GM13977 (cell line): ENCODE measurements at places on chromosomes 3 and 15.

DNA sequence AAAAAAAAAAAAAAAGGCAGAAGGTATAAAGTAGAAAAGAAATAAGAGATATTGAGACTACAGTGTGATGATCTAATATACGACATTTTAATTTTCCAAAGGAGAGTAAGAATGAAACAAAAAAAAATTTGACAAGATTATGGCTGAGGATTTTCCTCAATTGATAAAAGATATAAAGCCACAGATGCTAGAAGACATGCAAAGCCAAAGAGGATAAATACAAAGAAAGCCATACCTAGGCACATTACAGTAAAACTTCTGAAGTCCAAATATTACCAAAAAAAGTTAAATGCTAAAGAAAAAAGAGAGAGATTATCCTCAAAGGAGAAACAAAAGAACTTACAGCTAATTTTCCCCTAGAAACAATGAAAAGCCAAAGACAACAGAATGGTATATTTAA, 20.3 kb upstream of the SUSD5 start:
- DNase-seq = no peak

DNA sequence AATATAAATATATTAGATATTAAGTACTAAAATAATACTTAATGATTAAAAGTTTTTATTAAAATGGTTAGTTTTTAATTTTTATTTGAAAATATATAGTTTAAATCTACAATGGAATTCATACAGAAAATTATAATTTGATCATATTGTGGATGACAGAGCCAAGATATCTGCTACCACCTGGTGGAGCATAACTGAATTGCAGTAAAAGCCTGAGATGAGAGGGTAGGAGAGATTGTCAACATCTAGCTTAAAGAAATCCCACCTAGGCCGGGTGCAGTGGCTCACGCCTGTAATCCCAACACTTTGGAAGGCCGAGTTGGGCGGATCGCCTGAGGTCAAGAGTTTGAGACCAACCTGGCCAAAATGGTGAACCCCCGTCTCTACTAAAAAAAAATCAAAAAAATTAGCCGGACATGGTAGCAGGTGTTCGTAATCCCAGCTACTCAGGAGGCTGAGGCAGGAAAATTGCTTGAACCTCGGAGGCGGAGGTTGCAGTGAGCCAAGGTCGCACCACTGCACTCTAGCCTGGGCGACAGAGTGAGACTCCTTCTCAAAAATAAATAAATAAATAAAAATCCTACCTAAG, 25.1 kb upstream of the CSTA start:
- DNase-seq = no peak

DNA sequence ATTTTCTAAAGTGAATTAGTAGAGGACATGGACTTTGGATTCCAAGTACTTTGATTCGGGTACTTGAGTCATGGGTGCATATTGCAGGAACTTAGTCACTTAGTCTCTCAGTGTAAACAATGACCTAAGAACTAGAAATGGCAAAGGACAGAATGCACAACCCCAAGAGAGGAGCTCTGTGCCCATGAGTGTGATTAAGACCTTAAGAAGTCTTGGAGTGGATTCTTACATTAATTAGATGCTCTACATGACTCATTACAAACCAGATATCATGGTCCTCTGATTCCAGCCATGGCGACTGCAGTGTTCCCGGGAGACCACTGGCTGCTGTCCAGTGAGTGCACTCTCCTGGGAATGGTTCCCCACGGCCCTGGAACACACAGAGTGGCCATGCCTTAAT, 251.5 kb downstream of the GABRG3 start:
- no peak for DNase-seq

GRCh38 chr3:188918093-188918492, 253.7 kb upstream of the TPRG1 start:
- DNase-seq = no peak

DNA sequence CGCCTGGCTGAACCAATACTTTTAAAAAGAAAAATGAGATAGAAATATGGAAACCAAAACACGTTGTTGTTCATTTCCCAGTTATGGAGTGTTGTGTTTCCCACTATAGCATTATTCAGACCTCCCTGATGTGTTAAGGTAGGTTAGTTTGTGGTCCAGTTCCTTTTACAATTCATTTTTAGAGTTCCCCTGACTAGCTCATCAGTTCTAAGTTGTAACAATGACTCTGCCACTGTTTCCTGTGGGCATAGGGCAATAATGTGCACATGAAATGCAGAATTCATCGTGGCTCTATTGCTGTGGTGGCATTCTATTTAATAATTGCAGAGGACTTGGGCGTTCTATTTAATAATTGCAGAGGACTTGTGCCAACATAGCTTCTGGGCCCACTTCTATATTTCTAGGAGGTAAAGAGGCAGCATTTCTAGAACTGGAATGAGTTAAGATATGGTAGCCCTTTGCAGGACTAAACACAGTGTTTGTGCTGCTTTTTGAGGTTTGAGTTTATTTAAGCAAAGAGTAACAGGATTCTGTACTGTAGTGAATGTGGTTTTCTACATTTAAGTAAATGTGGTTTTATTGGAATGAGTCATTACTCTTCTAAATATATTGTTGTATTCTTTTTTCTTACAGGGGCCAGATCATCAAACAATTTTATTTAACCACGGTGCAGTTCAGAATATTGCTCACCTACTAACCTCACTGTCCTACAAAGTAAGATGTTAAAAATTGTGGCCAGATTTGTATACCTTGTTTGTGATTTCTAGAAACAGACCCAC, 47.5 kb downstream of the ARMC8 start:
- peak; percentile 11 for DNase-seq

GRCh38 chr15:81301815-81302399, 22.0 kb downstream of the STARD5 start:
- no peak for DNase-seq

DNA sequence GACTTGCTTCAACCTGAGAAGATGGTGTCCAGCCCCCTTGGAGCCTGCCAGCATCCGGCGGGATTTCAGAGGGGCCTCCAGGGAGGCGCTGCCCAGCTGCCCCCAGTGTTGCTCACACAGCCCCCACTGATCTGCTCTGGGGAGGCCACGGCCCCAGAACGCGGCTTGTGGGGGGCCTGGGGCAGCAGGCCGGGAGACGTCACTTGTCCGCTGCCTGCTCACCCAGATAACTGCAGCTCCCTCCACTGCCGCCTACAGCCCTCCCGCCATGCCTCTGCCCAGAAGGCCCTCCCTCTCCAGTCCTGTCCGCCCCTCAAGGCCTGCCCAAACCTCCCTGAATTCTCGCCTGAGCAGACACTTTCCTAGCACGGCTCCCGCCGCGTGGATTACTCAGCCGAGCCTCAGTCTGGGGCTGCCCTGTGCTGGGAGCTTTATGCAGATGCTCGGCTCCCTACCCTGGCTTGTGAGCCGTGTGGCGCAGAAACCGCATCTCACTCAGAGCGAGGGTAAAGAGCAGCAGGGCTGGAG, 17.2 kb upstream of the ADIPOQ start:
- DNase-seq = no peak

GRCh38 chr15:41811432-41812195, 16.3 kb upstream of the JMJD7 start:
- peak; percentile 82 for DNase-seq

DNA sequence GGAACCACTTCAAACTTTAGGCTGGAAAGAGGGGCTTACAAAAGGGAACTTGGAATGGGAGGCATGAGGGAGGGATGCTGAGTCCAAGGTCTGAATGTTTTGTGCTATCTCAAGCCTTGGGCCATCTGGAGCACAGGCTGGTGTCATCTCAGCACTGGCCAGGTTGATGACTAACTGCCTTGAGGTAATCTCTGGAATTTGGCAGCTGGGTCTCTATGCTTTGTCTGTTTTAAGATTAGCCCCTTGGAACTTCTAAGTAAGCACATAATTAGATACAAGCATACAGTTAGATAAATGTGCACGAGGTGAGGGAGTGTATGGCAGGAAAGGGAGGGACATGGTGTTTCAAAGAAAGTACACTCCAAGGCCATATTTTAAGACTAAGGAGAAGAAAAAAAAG, 252.4 kb upstream of the CCDC54 start:
- no peak for DNase-seq

GRCh38 chr3:107644631-107645030, 121.9 kb downstream of the BBX start:
- no peak for DNase-seq

- DNase-seq = no peak
Measured at GRCh38 chr3:149015393-149015792, 24.1 kb downstream of the GYG1 start.

DNA sequence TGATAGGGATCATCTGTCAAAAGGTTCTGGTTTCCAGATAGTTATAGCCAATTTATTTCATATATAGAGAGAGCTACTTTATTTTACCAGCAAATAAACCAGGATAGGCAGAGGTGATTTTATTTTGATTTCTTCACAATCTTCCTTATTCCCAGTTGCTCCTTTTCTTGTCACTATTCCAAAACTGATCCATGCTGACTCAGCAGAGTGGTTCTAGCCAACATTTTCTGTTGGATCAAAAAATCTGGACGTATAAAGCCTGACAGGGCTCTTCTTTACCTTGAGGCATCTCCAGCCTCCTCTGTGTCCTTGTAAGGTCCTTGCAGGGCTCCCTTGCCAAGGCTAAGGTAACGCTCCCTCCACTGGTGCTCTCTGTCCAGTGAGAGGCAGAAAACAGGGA, 15.8 kb downstream of the HDC start:
- no peak for DNase-seq

DNA sequence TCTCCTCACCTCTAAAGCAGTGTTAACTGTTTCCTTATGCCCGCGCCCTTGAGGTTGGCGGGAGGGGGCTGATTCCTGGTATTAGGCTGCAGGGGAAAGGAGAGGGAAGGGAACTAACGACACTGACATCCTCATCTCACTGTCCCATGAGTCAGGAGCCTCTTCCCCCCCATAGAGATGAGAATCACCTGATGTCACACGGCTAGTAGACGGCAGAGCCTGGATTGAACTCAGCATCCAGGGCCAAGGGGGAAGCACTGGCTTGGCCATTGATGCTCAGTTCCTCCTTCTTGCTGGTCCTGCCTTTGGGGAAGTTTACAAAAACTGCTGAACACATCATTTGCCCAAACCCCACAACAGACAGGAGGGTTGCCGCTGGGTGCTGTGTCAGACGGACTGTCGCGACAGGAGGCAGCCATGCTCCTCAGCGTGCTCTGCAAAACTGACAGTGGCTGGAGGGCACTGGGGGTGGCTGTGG, 38.5 kb downstream of the IDH2 start:
- no peak for DNase-seq

- DNase-seq = no peak
Measured at GRCh38 chr3:51969841-51970240, 2.6 kb upstream of the PCBP4 start.

- no peak for DNase-seq
Measured at GRCh38 chr3:168307893-168308292, 212.2 kb upstream of the GOLIM4 start.

DNA sequence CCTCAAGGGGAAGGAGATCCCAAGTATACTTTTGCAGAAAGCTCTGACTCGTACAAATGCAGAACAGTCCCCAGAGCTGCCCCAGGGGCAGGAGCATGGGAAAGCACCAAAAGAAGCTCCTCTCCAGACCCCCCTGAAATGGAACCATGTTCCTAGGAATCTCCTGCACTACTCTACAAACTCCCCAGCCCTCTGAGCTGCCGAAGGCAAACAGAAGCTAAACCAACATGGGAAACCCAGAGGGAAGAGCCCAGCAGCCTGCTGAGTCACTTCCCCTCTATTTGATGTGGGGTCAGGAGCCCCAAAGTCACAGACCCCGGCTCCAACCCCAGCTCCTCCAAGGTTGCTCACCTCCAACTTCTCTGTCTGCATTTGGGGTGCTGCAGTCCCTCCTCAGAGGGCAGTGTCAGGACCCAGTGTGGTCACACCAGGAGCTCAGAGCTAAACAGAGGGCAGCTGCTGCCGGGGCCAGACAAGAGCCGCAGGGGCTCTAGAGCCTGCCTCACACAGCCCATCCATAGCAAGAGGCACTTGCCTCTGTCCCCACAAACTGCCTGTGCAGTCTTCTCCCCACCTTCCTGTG, 3.8 kb upstream of the PLXNA1 start:
- DNase-seq = no peak

GRCh38 chr3:185115371-185115770, 37.5 kb downstream of the C3orf70 start:
- DNase-seq = no peak

DNA sequence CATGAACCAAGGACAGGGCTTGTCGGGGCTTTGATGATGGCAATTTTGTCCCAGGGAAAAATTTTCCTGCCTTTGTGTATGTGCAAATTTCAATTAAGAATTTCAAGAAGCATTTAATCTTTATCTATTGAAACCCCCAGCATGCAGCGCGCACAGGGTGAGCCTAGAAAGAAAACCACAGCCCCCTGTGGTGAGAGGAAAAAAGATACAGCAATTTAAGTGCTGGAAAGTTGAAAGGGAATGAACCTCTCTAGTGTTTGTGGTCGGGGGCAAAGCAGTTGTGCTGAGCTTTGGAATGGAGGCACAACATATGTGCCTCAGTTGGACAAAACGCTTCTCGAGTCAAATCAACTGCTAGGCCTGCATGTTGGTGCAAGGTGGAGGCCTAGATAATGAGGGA, 111.8 kb upstream of the C15orf61 start:
- no peak for DNase-seq

- DNase-seq = no peak
Measured at GRCh38 chr15:68566377-68566954, 12.3 kb upstream of the CORO2B start.

DNA sequence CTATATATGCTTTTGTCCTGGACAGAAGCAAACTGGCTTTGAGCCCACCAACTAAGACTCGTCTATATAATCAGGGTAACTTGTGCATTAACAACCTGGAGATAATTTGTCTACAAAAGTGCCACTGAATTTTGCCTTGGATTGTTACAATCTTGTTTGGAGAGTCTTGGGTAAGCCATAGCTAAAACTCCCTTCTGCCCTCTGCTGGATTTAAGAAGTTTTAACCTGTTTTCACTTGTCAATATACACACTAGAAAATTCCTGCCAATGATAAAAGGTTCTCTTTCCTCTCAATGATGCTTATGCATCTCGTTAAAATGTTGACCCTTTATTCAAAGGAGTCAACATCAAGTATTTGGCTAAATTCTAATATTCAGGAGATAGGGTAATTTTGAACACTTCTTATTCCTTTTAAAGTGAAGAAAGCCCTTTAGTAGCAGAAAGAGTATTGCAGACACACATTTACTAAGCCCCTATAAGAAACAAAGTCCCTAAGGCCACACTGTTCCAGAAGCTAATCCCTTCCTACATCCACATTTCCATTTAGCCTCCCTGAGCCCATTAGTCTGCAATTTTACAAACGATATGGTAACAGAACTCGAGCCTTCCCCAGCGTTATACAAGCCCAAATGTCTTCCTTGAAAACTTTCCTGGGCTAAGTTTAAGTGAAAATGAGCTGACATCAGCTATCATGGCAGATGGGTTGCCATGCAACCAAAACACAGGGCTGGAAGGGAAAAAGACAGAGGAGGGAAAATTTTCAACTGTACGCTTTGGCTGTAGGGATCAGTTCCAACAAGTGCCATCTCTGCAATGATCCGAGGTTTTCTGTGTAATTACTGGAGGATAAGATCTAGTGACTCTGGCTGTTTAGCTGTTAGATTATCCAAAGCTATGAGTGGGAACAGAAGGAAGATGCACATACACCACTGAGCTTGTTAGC, 75.9 kb upstream of the FGF12 start:
- peak; percentile 42 for DNase-seq

DNA sequence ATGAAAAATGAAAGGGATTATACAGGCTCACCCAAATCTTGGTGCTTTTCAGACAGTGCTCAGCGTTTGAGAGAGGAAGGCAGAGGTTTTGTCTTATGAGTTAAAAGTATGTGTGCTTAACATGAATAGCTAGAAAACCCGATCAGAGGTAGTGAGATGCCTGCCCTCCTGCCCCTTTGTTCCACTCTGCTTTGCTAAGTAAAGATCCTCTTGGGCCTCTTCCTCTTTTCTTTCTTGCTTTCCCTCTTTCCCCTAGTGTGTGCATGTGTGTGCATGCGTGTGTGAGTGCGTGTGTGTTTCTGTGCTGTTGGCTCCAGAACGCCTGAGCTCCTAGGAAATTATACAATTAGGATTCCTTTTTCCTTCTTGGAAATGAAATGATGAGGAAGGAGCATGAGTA, 261.3 kb upstream of the NR2E3 start:
- DNase-seq = no peak
